GM23248 (cell line): ENCODE measurements at places on chromosomes 6 and 20. TPM values are rescaled to one million over a fixed set of nuclear protein-coding genes. Genes with fewer than 3 reads are reported as not detected.
A peak's percentile ranks its signal among the peaks of the same experiment; 100 is the strongest.

- peak; percentile 37 for DNase-seq
These were observed 191.7 kb upstream of the HSF2 start for GRCh38 chr6:122207794-122208193.

GRCh38 chr6:135830452-135830881 is 21.0 kb upstream of the PDE7B start:
- peak; percentile 26 for DNase-seq

- DNase-seq: no peak
These were observed 53.2 kb downstream of the GINS1 start for GRCh38 chr20:25460566-25461280.

The ADGRG6 gene
- 1.5 and 1.6 TPM in 2 replicates for total RNA-seq

The HTR1E gene
- total RNA-seq: not detected in 2 replicates

DNA sequence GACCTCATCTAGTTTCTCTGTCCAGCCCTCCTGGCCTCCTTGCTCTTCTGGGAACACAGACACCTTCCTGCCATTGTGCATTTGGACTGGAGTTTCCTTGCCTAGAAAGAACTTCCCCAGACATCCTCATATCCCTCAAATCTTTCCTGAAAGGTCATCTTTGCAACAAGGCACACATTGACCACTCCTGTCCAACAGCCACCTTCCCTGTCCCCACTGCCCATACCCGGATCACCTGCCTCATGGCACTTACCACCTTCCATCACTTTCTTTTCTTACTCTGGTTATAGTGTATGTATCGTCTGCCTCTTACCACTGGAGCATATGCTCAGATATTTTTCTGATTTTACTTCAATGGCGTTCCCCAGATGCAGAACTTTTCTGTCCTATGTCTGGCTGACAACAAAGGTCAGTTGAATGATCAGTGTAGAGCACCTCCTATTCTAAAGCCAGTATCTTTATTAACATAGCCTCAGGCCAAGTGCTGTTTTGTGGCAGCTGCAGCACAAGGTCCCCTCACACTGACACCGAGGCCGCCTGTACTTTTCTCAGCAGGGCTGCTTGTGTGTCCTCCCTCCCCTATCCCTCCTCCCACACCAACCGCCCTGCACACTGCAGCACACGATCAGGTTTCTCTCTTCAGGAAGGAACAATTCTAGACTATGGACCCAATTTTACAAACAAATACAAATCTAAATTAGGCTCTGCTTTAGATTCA is 4.1 kb downstream of the HLA-C start:
- no peak for DNase-seq

- DNase-seq: no peak
These were observed 12.0 kb upstream of the MRPS10 start for GRCh38 chr6:42229506-42230119.

GRCh38 chr6:117557951-117558350 is 44.4 kb downstream of the GOPC start:
- DNase-seq: no peak

- DNase-seq: no peak
These were observed 21.2 kb upstream of the HLA-G start for GRCh38 chr6:29806387-29806786.

DNA sequence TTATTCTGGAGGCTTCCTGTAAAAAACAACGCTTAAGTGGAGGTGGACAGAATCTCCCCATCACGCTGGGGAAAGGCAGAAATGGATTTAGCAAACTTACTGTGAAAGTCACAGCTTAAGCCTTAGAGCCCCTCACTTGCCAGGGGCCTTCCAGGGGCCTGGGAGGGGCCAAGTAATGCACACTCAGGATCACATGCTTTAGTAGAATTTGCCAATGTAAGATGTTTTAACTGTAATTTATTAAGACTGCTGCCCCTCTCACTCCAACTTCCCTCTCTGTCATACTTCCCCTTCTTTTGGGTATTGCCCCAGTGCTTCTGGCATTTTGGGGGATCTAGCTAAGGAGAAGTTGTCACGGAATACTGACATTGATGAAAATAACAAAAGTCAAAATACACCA is 12.6 kb upstream of the ADA start:
- DNase-seq: no peak

The EYS gene
- total RNA-seq: not detected in 2 replicates

GRCh38 chr6:74749211-74750147 is 456.4 kb downstream of the COL12A1 start:
- DNase-seq: no peak

DNA sequence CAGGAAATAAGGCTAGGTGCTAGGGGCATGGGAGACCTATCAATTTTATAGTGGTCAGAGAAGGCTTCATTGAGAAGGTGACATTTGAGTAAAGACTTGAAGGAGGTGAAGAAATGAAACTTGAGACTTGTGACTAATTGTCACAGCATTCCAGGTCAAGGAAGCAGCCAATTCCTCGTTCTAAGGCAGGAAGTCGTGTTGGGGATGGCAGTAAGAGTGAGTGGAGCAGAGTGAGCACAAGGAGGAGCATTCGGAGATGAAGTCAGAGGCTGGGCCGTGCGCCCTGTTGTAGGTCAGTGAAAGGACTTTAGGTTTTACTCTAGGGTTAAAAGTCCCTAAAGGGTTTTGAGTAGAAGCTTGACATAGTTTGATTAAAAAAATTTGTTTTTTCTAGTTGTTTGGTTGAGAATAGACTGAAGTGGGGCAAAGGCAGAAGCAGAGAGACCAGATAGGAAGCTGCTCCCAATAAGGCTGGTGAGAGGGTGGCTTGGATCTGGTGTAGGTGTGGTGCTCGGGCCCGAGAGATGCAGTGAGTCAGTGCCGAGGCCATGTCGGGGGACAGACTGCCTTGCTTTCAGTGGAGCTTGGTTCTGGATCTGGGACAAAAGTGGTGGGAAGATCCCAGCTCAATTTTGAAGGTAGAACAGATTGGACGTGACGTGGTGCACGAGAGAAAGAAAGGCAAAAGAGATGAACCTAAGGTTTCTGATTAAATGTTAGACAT is 2.6 kb upstream of the RSPH3 start:
- peak; percentile 59 for DNase-seq

DNA sequence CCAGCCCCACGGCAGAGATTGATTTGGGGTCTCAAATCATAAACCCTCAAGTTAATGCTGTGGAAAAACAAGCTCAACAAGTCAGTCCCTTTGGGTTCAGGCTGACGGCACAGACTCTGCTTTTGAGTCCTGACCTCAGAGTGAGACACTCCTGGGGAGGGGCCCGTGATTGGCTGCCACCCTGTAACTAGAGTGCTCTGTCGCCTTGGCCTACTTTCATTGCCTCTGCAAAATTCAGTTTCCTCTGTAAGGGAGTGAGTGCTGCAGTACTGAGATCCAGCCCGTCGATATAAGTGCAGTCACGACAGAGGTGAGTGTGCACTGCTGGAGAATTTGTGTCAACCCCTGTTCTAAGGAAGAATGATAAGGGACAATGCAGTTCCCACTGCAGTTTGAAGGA is 105.6 kb downstream of the ANKS1A start:
- DNase-seq: no peak

DNA sequence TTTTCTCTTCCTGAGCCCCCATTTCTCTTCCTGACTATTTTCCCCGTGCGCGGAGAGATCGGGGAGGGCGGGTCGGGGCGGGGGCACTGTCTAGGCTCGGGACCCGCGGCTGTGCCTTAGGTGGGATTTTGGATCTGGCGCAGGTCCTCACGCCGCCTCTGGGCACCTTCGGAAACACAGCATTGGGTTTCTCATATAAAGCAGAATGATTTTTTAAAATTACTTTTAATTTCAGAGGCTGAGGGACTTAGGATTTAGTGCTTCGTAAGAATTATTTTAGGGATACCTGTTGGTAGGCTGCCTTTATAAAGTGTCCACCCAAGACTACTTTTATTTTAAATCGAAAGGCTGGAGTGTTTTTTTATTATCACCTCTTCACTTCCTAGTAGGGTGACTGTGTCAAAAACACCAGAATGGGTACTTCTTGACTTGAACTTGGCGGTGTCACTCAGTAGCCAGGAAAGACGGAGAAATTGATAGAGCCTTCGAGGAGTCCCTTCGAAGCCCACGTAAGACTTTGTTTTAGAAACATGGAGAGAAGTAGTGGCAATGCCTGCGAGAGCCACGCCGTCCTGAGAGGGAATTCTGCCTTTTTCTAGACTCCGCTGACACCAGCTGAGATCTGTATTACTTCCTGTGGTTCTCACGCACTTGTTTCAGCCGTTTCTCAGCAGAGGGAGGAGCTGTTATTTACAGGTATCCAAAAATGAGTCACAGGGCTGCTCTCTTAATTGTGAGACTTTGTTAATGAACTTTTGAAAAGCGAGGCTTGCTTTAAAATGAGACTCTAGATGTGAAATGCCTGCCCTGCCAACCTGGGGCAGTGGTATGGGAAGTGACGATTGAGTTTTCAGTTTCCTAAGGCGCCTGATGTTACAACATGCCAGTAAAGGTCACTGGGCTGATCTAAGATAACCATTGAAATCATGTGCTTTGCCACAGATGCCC is 667 bp downstream of the STX11 start:
- DNase-seq: peak; percentile 59

- no peak for DNase-seq
These were observed 453.6 kb downstream of the CDH26 start for GRCh38 chr20:60411813-60412212.

The UNC5CL gene
- not detected in 2 replicates for total RNA-seq

GRCh38 chr20:53488775-53489272 is 104.8 kb downstream of the ZNF217 start:
- no peak for DNase-seq

The EPM2A gene
- total RNA-seq: 3.5 and 4.2 TPM in 2 replicates

GRCh38 chr6:2857185-2857579 is 15.5 kb upstream of the SERPINB1 start:
- no peak for DNase-seq

DNA sequence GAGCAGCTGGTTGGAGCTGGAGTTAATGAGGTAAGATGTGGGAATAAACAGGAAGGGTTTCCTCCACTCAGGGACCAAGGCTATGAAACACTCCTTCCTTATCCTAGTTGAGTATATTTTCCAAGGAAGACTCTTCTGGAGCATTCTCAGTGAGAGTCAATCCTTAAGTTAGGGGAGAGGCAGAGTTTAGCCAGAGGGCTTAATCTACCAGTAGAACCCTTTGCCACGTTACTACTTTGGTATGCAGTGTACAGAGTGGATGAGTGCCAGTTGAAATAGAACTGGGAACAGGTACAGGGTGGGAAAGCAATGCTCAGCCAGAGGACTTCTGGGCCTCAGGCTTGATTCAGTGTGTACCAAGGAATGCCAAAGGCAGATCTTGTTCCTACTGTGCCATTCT is 114.3 kb downstream of the UBE3D start:
- no peak for DNase-seq

The EFCAB8 gene
- total RNA-seq: 0.13 TPM in 1 of 2 replicates, not detected in the other
